ENCODE measurements at places on chromosomes 13 and 19.
A peak's percentile ranks its signal among the peaks of the same experiment; 100 is the strongest.

DNA sequence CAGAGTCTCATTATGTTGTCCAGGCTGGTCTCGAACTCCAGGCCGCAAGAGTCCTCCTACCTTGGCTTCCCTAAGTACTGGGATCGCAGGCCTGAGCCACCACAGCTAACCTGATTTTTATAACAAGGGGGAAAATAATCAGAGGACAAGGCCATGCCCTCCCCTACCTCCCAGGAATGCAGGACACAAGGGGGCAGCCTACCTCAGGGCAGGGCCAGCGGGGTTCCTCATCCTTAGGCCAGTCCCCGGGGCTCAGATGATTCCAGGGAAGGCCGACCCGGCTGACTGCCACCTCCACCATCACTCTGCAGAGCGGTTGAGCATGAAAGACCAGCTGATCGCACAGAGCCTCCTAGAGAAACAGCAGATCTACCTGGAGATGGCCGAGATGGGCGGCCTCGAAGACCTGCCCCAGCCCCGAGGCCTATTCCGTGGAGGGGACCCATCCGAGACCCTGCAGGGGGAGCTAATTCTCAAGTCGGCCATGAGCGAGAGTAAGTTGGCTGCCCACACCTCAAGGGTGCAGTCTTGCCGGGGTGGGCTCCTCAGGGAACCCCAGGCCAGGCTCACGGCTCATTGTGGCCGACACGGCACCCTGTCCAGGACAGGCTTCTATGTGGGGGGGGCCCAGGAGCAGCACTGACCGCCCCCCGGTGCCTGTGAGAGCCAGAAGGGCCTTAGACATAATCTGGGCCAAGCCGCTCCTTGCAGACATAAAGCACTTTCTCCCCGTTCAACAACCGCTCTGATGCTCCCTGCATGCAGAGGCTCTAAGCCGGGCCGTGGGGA lies 26.8 kb downstream of the PEX11G start:
- DNase-seq, result no peak

GRCh38 chr13:41763782-41764181 lies 197.1 kb downstream of the VWA8 start:
- DNase-seq, result no peak

DNA sequence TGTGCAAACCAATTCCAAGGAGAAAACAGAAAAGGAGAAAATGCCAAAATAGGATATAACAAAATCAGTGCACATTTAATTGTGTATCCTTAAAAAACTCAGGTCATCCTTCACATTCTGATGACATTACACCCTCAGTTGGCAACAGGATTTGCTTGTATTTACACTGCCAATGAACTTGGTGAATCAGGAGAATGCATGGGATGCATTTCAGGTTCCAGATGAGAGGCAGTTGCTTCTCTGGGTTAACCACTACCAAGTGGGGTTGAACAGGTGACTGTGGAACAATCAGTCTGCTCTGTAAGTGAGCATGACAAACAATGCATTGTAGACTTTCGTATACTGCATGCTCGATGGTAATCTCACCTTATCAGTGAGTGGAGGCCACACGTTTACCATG lies 79.1 kb downstream of the STARD13 start:
- DNase-seq, result no peak

GRCh38 chr19:13195678-13196077 lies 45.5 kb downstream of the IER2 start:
- DNase-seq, result no peak

GRCh38 chr13:113666951-113667701 lies at the start of gene GRK1:
Gene GRK1, plus strand, starts transcription at chr13:113667219. Its CDS starts 168 bp downstream, at chr13:113667387.
- no peak for DNase-seq

DNA sequence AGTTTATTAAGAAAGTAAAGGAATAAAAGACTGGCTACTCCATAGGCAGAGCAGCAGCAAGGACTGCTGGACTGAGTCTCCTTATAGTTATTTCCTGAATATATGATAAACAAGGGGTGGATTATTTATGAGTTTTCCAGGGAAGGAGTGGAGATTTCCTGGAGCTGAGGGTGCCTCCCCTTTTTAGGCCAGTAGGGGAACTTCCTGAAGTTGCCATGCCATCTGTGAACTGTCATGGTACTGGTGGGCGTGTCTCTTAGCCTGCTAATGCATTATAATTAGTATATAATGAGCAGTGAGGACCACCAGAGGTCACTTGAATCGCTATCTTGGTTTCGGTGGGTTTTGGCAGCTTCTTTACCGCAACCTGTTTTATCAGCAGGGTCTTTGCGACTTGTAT lies 13.5 kb downstream of the ZSCAN5A start:
- no peak for DNase-seq

DNA sequence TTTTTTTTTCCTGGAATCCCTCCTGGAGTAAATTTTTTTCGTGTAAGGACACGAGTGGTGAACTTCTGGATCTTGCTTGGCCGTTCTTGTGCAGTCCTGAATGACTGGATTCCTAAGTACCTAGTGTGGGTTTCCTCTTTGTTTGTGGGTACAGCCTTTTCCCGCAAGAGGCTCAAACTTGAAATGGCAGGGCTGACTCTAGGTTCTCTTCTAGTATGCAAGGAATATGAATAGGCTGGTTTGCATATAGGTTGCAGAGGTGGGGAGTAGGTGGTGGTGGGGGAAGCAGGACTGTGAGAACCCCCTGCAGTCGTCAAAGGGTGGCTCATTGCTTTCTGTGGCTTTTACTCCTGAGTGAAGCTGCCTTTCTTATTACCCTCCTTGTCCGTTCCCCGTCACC lies 13.6 kb downstream of the UBAC2 start:
- no peak for DNase-seq

DNA sequence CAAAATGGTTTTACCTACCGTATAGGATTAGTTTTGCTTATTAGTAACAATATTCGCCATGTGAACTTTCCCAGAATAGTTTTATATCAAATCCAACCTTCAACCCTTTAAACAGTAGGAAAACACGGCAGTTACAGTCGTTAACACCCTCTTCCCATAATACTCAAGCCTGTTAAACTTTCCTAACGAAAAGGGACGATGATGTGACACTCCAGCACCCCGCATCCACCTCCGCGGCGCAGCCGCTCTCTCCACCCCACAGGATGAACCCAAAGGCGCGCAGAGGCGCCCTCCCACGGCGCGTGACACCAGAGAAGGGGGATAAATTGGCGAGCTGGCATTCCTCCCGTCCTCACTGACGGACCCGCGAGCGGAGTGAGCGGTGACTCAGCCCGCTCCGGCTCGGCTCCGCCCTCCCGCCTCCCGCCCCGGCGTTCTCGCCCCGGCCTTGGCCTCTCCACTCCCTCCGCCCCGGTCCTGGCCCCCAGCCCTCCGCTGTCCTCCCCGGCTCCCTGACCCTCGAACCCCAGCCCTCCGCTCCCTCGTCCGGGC lies 665 bp downstream of the TUBGCP3 start:
- peak; percentile 92 for DNase-seq

- no peak for DNase-seq
Measured at GRCh38 chr19:28021259-28022185, 1191.4 kb downstream of the UQCRFS1 start.

DNA sequence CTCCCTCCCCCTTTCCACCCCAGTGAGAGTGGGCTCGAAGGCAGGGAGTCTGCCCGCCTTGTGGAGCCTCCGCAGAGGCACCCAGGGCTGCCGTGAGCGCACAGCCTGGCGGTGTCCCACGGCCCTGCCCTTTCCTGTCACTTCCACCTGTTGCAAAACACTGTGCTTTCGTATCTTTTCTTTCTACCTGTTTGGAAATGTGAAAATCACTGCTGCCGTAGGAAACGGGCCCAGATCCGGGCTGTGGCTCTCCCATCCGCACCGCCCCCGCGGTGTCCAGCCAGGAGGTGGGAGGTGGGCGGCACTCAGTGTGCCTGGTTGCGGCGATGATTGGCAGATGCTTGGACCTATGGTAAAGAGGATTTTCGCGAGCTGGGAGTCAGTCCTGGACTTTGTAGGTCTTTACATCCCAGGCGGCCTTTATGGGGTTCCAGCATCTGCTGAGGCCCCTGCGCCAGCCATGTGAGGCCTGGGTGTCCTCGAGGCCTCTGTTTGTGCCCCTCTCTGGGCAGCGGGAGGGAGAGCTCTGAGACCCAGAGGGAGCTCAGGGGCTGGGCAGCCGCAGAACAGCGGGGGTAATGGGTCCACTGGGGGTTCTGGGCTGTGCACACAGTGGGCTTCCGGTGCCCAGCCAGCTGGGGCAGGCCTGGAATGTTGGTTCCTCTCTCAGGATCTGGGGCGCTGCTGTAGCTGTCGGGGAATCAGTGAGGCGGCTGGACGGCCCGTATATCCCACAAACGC lies 6.1 kb downstream of the STK11 start:
- peak; percentile 40 for DNase-seq

- DNase-seq, result no peak
Measured at GRCh38 chr19:5587661-5588060, 19.9 kb upstream of the TINCR start.

GRCh38 chr19:19154768-19155494 lies 15.1 kb downstream of the MEF2B start:
- DNase-seq, result no peak

Data from left cardiac atrium (tissue), 4 donors.